SK-MEL-5 (cell line): ENCODE measurements at places on chromosomes 16 and 17. TPM values are rescaled to one million over a fixed set of nuclear protein-coding genes. Genes with fewer than 3 reads are reported as not detected.

DNA sequence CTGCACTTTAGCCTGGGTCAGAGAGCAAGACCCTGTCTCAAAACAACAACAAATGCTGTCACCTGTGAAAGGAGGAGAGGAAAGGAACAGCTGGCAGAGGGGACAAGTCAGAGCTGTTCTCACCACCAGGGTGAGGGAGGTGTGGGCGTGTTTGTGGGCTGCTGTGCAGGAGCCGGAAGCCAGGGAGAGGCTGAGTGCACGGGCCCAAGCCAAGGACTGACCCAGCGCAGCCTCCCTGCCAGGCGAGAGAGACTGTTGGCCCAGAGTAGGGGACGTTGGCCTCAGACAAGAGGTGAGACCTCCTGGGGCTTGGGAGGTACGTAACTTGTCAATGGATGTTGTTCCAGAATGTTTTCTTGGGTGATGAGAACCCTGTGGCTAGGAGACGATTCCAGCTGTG lies 10.7 kb downstream of the SPNS2 start:
- no peak for DNase-seq

- DNase-seq = peak; percentile 83
Observed at GRCh38 chr16:66357523-66357928, 9.0 kb upstream of the CDH5 start.

GRCh38 chr17:27905447-27906225 lies 12.5 kb upstream of the LYRM9 start:
- DNase-seq = no peak

DNA sequence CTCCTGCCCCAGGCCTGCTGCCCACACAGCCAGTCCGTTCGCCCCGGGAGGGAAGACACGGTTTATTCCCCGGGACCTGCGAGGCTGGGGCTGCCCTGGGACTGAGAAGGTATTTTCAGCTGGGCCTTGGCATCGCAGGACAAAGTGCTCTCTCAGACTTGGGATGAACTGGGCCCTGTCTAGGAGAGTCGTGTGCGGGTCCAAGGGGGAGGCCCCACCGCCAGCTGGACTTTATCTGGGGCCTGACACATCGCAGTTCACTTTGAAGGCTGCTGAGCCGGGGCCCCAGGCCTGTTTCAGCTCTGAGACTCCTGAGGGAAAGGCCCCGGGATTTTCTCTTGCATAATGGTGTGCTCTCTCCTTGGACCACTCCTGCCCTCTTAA lies 6.8 kb downstream of the CRISPLD2 start:
- no peak for DNase-seq

DNA sequence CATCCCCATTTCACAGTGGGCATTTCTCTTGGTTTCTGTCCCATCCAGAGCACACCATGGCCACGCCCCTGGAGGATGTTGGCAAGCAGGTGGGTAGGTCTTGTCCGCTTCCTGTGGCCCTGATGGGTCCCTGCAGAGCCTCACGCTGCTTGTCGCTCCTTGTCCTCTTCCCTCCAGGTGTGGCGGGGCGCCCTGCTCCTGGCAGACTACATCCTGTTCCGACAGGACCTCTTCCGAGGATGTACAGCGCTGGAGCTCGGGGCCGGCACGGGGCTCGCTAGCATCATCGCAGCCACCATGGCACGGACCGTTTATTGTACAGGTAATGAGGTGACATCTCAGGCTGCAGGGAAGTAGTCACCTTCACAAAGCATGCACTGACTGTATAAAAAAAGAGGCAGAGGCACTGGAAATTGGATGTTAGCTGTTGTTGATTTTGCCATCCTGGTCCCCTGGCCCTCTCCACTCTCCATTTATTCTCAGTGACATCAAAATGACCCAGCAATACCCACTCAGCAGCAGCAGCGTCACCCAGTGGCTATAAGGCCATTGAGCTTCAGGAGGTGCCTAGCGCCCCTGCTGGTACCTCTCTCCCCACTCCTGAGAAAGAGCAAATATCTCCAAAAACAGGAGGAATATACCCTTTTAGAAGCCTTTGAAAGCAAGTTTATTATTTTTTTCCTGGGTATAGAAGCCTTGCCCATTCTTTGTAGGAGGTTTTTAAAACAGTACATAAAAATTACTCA lies 13.7 kb downstream of the METTL22 start:
- peak; percentile 75 for DNase-seq

The HSF5 gene
- 0.08 TPM in 1 of 2 replicates, not detected in the other for total RNA-seq
